Activated naive CD4-positive, alpha-beta T cell treated with anti-CD3 and anti-CD28 coated beads, Interleukin-2, amount 10 ng/mL, durations not matched to agents 5 hours and 36 hours (primary cell): ENCODE measurements at places on chromosomes 2 and 18. TPM values are rescaled to one million over a fixed set of nuclear protein-coding genes. Genes with fewer than 3 reads are reported as not detected.

The UGT1A4 gene
- not detected for total RNA-seq

The LDLRAD4 gene
- total RNA-seq: 28.9 TPM

The MALL gene
- total RNA-seq: not detected

The THUMPD2 gene
- 11.8 TPM for total RNA-seq

The ITPRIPL1 gene
- total RNA-seq: 28.9 TPM

The GAL3ST2 gene
- total RNA-seq: 0.20 TPM

The AGXT gene
- total RNA-seq: not detected

The COLEC12 gene
- not detected for total RNA-seq

The OSR1 gene
- total RNA-seq: not detected

The SNED1 gene
- total RNA-seq: 14.4 TPM

The POTEE gene
- 0.39 TPM for total RNA-seq
